ENCODE measurements at places on chromosomes 4 and X.

GRCh38 chr4:145735827-145736226, 55.9 kb downstream of the C4orf51 start:
- no peak for DNase-seq

DNA sequence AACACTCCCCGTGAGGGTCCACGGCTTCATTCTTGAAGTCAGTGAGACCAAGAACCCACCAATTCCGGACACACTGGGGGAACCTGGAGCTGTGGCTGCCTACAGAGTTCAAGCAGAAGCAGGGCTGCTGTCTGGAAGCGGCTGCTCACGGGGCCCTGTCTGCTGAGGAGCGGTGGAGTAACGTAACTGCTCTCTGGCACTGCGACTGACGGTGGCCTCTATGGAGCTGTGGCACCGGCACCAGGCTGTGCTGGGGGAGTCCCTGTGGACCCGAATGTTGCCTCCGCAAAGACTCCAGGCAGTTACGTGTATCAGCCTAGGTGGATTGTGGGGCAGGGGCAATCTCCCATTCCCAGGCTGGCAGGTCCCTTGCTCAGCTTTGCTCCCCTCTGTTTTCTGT, 703.3 kb upstream of the FRG1 start:
- DNase-seq: no peak

GRCh38 chrX:109660435-109661143, 35.6 kb upstream of the KCNE5 start:
- no peak for DNase-seq

DNA sequence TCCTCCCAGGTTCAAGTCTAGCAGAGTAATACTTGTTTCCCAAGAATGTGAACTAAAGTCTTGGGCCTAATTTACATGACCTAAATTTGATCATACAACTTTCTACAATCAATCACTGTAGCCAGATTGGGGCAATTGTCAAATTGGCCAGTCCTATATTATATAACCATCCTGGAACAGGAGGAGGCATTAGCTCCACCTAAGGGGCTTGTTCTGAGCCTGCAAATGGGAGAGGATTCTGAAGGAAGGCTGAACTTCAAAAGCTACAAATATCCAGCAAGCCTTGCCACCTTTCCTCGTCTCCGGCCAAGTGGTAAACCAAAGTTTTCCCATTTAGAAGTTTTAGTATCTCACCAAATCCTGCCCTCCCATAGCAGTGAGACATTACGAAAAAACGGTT, 1289.6 kb upstream of the TENM3 start:
- DNase-seq: no peak

DNA sequence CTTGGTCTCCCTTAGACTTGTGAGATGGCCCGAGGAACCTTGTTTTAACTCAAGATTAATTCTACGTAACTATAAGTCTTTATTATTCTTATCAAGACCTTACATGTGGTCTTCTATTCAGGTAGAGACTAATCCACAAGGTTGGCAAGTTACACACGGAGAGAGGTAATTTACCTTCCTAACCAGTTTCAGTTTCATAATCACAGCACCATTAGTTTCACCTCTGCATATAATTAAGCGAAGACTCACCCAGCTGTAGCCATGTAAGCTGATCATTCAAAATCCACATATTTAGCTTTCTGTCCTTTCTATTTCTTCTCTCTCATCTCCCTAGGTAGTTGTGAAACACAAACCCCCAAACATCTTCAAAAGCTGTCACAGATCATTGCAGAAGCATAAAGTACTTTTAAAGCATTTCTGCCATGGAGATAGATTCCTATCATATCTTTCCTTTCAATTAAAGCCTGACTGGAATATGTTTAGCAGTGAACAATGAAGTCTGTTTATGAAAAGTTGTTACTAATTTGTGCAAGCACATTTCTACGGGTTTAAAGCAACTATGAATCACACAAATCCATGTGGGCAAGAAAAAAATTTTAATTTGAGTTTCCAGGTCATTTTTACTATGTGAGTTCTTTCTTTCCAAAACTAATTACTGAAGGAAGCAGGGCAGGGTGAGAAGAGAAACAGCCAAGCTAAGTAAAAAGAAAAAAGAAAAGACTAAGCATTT, 78.5 kb downstream of the BTC start:
- no peak for DNase-seq

- peak; percentile 17 for DNase-seq
These were observed at the start of gene GLRA3 for GRCh38 chr4:174828845-174829701. Gene GLRA3 (minus strand): TSS chr4:174829247. CDS start chr4:174828811, 436 bp downstream.

GRCh38 chrX:19615361-19615910, 100.1 kb upstream of the MAP3K15 start:
- DNase-seq: no peak

DNA sequence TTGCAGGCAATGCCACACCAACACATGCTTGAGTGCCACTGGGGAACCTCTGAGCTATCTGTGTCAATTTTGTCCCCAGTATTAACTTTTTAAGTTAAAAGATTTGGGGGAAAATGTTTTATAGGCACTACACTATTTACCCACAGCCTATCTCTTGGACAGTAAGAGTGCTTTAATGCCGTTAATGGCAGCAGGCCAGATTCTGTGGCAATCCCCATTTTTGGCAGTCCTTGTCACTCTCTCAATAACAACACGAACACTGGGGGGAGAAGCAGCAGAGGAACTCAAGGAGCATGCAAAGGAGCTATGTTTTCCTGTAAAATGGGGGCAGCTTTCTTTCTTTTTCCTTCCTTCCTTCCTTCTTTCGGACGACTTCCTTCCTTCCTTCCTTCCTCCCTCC, 168.6 kb downstream of the NSUN7 start:
- no peak for DNase-seq
